ENCODE measurements at places on chromosomes 3 and 15.

DNA sequence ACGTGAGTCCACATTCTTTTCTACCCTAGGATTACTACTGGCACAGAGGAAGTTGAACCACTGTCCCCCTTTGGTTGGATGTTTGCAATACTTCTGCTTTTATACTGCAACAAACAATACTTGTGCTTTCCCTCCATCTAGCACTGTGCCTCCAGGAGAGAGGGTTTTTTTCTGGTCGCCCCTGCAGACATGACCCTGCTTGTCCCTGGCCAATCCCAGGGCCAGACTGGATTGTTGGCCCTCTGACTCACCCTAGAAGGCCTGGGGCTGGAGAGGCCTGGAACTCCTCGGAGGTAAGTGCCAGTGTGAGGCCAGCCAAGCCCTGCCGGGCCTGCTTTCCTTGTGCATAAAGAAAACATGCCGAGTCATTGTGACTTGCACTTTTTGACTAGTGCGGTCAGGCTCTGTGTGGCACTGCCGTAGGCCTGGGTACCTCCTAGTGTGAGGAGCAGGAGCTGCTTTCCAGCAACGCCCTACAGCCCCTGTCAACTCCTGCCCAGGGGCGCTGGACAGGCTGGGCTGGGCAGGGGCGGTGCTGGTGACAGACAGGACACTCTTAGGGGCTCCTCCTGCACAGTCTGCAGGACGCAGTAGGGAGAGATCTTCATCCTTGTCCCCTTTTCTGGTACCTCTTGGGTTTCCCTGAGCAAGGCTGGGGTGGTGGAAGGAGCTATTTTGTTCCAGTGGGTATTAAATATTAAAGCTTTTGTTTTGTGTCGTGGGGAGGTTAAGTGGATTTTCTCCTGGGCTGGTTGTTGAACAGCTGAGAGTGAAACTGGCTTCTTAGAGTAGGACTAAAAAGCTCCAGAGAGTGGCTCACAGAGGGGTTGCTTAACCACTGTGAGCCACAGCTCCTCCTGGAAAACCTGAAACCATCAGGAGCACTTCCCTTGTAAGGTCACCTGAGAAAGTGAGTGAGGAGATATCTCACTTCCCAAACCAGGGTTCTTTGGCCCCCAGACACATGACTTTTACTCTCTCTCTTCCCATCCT lies 14.4 kb upstream of the TKT start:
- peak; percentile 98 for DNase-seq

GRCh38 chr3:124966521-124967445 lies 32.2 kb upstream of the MUC13 start:
- no peak for DNase-seq

- no peak for DNase-seq
Observed at GRCh38 chr3:35707904-35708303, 68.6 kb downstream of the ARPP21 start.

DNA sequence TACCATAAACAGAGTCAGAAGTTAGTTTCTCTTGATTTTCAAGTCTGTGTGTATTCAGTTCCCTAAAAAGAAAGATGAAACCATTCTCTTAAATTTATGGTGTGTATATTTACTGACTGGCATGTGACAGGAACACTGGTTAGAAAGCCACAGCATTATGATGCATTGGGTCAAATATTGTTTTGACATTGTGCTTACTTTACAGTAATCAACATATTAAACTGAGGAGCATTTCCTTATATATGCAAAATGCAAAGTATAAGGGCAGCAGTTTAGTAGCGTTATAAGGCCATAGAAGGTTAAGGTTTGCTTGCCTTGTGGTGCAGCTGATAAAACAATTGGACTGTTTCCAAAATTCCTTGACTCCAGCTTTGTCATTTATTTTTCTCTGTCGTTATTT lies 72.9 kb downstream of the EPHA3 start:
- DNase-seq, result no peak

- no peak for DNase-seq
Observed at GRCh38 chr3:33271324-33271723, 5.9 kb upstream of the FBXL2 start.

GRCh38 chr3:32215185-32215584 lies 23.3 kb upstream of the CMTM8 start:
- no peak for DNase-seq

- no peak for DNase-seq
Observed at GRCh38 chr15:35987056-35987455, 441.1 kb upstream of the DPH6 start.

DNA sequence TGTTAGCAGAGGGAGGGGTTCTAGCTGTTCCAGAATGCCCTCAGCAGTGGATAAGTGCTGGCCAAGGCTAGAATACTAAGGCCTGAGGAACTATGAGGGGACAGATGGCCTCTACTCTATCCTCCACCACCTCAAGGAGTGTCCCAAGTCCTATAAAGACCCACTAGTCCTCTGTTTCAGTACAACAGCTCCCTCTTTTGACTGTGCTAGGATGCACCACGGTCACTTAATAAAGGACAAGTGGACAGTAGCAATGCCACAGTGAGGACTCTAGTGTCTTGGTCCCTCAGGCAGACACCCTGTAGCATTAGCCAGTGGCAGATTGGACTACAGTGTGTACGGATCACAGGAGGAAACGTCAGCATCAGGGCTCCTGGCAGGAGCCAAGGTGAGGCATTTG lies 171.8 kb upstream of the PROK2 start:
- DNase-seq, result no peak

DNA sequence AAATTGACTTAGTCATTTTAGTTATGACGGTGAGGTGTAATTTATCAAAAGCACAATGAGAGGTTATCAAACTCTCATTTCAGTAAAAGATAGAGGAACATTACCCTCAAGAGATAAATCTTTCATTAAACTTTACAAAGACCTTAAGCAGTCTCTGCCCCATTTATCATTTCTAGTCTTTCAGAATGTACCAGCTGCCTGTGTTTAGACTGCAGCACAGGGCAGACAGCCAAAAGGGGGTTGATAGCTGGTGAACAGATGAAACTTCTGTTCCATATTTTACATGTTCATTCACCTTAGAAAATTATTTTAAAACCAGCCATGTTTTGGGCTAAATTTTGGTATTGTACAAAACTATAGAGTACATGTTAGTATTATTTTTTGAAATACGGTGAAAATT lies 514.6 kb upstream of the CNTN3 start:
- DNase-seq, result no peak

GRCh38 chr3:72085036-72085435 lies 300.1 kb upstream of the PROK2 start:
- DNase-seq, result no peak

- DNase-seq, result no peak
Observed at GRCh38 chr15:70627734-70628548, 135.4 kb downstream of the UACA start.

DNA sequence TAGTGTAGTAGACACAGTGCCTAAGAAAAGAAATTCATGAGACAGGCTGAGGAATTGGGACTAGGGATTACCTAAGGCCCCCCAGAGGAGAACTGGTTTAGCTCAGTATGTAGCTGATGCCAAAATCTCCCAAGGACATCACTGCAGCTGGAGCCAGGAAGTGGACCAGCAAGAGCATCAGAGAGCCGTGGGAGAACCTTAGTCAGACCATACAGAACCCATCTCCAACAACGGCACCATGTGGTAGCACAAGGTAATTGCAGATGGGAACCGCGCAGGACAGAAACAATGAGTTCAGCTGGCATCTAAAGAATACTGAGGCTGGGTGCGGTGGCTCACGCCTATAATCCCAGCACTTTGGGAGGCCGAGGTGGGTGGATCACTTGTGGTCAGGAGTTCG lies 81.7 kb downstream of the WNT5A start:
- no peak for DNase-seq

GRCh38 chr3:156605686-156606605 lies 51.0 kb upstream of the SSR3 start:
- peak; percentile 88 for DNase-seq

GRCh38 chr3:107685383-107685782 lies 162.6 kb downstream of the BBX start:
- no peak for DNase-seq

- peak; percentile 73 for DNase-seq
Observed at GRCh38 chr15:98914626-98915025, 93.0 kb downstream of the PGPEP1L start.

DNA sequence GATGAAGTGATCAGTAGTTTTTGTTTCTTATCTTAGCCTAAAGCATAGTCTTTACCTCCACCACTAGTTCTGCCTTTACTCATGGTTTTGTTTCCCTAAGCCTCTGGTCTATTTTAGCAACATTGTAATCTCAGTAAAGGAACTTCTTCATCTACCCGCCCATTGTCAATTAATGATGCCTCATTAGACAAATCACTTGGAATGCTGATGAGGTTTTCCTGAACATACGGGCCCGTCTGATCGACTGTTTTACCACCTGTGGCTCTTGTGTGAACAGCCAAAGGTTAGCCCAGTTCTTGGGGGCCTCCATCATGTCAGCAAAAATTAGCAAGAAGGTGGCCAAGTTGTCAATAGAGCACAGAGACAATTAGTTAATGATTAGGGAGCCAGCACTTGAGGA lies 470.1 kb upstream of the ARRDC4 start:
- DNase-seq, result no peak

GRCh38 chr15:65365229-65365628 lies 12.6 kb downstream of the IGDCC3 start:
- no peak for DNase-seq

DNA sequence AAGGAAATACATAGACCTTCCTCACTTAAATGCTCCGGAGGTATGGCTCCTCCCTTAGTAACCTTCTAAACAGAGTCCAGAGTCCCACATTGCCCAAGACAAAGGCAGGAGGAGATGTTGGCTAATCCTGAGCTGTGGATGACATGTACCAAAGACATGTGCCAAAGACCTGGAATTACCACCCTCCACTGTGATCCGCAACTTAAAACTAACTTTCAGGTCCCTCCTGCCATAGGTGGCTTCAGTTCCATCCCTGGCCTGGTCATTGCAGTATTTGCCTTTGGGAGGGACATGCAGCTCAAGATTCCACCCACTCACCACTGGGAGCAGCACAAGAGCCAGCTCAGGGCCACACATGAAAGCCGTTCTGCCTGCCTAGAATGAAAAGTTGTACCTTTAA lies 28.0 kb downstream of the MYZAP start:
- DNase-seq, result peak; percentile 14

DNA sequence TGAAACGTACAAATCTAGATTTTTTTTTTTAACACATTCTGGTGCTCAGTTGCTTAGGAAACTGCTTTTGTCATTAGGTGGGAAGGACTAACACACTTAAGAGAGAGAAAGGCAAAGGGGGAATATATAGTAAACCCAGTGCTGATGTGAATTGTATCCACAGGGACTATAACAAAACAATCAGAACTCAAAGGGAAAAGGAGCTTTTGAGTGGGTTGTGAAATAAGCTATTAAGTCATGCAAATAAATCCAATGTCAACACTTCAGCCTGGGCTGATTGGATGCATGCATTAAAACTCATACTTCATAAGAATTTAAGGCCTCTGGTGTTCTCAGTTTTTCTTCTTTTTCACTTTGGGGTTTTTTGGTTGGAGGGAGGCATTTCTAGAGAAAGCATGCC lies 628.9 kb downstream of the FHIT start:
- DNase-seq, result no peak

- no peak for DNase-seq
Observed at GRCh38 chr3:168260859-168261258, 165.1 kb upstream of the GOLIM4 start.

GRCh38 chr15:56628893-56629532 lies 104.3 kb downstream of the ZNF280D start:
- DNase-seq, result no peak
